Stimulated activated CD8-positive, alpha-beta memory T cell treated with anti-CD3 and anti-CD28 coated beads, Interleukin-15, amount 100 ng/mL, for 24 hours (primary cell): ENCODE measurements at places on chromosomes 3 and 15.

DNA sequence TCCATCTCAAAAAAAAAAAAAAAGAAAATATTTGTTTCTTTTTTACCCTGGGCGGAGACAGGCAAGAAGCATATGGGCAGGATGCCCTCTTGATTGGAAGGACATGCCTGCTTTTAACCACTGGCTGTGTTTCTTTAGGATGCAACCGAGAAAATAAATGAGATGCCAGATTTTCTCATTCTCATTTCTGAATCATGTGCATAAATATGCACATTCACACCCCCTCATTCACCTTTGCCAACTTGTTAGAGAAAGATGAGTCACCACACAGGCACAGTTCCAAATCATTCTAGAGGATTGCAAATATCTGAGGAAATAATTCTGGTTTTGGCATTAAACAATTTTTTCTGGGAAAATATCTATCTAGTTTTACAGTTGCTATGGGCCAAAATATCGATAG, 3.3 kb downstream of the LIPH start:
- DNase-seq: no peak

GRCh38 chr3:3141939-3142338, 15.2 kb downstream of the TRNT1 start:
- no peak for DNase-seq

GRCh38 chr3:72344647-72345046, 503.6 kb downstream of the SHQ1 start:
- DNase-seq: no peak

GRCh38 chr15:53962646-53963561, 15.3 kb upstream of the UNC13C start:
- DNase-seq: no peak
